ENCODE measurements at places on chromosomes 13 and 19.

GRCh38 chr13:97194479-97194878 lies 27.7 kb upstream of the MBNL2 start:
- no peak for DNase-seq

- no peak for DNase-seq
These were observed 6.6 kb downstream of the SLITRK5 start for GRCh38 chr13:87677496-87678371.

DNA sequence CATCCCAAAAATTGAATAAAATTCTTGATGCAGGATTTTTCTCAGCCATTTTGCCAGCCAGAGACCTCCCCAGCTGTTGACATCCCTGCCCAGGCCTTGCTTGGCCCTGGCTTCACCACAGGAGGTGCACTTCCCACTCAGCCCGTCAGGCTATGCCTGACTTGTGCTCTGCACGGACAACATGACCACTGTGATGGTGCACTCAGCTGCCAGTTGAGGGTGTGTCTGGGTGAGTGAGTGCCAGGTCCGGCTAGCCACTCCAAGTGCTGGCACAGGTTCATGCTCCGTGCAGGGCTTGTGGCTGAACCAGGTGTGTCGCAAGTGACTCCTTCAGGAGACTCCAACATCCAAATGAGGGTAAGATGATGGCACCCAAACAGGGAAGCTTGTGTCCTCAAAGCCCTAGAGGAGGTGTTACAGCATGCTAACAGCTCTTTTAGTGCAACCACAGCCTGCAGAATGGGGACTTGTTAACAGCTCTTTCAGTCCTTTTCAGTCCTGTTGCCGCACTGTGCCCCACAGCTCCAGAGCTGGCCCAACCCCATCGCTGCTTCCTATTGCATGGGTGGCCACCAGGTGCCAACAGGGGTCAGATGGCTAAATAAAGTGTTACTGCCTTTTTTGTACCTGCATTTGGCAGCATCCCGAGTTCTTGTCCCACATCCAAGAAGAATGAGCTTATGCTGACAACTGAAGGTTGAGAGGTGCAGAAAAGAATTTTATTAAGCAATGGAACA lies 380.7 kb downstream of the SLITRK5 start:
- DNase-seq, result no peak

GRCh38 chr19:50835785-50836542 lies 2.6 kb upstream of the KLK15 start:
- no peak for DNase-seq

DNA sequence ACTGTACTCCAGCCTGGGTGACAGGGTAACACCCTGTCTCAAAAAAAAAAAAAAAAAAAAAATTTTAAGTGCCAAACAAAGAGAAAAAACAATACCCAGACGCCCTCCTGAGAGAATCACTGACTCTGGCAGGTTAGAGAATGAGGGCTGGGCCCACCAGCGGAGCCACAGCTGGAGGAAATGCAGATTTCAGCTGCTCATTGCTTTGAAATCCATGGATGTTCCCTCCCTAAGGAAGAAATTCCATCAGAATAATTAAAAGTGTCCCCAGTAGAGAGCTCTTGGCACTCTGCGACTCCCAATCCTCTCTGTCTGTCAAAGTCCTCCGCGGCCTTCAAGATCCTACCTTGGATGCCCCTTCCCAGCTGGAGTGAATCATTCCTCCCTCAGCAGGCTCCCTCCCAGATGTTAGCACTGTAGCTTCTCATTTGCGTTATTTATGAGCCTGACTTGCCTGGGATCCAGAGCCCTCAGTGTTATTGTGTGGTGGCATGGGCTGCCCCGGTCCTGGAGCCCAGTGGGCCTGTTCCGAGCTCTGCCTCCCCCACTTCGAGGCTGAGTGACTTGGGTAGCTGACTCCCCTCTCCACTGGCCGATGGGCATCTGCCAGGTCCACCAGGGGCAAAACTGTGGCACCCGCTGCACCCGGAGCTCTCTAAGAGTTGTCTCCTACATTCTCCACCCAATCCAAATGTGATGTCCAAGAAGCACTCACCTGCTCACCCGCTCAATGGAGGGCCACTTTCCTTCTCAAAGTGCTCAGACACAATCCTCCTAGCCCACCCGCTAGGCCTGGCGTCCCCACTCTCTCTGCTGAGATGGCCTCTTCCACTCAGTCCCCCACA lies 47.0 kb downstream of the SERP2 start:
- DNase-seq, result no peak

DNA sequence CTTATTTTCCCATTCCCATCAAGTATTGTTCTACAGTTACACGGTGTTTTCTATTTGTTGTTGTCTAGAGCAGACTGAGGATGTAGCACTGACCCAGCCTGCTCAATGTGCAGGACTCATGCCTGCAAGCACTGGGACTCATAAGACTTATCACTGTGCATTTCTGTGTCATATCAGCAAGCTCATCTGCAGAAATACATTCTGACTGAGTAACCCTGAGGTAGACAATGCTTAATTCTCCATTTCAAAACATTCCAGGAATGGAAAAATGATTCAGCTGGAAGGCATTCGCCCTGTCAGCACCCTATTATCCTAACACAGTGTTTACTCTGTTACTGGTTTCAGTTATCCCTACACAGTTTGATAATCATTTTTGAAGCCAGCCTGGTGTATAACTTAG lies 2506.4 kb downstream of the PCDH9 start:
- peak; percentile 63 for DNase-seq

DNA sequence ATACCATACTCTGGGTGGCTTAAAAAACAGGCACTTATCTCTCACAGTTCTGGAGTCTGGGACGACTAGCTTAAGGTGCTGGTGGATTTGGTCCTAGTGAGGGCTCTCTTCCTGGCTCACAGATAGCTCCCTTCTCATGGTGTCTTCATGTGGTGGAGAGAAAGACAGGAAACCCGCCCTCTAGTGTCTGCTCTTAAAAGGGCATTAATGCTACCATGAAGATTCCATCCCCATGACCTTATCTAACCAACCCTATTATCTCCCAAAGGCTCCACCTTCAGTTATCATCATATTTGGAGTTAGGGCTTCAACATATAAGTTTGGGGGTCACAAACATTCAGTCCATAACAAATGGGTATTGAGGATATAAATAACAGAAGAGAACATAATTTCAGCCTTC lies 139.4 kb downstream of the HS6ST3 start:
- no peak for DNase-seq

- no peak for DNase-seq
These were observed 1.3 kb downstream of the TFDP1 start for GRCh38 chr13:113585896-113586295.

- no peak for DNase-seq
These were observed 792.0 kb downstream of the UQCRFS1 start for GRCh38 chr19:28420811-28421550.

DNA sequence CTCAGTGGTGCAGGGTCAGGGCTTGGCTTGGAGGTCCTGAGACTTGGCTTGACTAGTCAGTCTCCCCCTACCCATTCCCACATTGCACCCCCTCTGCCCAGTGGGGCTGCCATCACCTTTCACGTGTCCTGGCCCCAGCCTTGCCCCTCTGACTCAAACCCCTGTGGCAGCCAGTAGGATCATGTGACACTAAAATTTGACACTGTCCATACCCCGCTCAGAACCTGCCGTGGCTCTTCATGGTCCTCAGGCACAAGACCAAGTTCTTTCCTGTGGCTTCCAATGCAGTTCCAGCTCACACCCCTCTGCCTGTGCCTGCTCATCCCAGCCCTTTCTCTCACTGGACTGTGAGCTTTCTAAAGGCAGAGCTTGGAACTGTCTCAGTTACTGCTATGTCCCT lies 2.2 kb downstream of the PSMD8 start:
- no peak for DNase-seq

GRCh38 chr13:40563350-40564125 lies 102.9 kb downstream of the FOXO1 start:
- no peak for DNase-seq

DNA sequence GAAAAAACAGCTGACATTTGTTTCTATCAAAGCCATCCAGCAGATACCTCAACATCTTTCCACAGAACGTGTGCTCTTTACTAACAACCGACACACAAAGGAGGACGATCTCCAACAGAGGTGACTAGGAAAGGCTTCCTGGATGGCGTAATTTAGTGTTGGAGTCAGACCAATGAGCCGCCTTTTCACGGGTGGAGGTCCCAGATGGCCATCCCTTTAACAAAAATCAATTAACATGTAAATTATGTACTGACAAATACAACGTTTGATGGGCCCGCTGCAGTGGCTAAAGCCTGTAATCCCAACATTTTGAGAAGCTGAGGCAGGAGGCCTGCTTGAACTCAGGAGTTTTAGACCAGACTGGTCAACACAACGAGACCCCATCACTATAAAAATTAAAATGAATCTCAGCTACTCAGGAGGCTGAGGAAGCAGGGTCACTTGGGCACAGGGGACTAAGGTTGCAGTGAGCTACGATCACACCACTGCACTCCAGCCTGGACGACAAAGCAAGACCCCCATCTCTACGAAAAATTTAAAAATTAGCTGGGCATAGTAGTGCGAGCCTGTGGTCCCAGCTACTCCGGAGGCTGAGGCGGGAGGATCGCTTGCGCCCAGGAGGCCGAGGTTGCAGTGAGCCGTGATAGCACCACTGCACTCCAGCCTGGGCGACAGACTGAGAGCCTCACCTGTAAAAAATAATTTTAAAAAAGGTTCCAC lies 1.2 kb upstream of the DPY19L3 start:
- no peak for DNase-seq

DNA sequence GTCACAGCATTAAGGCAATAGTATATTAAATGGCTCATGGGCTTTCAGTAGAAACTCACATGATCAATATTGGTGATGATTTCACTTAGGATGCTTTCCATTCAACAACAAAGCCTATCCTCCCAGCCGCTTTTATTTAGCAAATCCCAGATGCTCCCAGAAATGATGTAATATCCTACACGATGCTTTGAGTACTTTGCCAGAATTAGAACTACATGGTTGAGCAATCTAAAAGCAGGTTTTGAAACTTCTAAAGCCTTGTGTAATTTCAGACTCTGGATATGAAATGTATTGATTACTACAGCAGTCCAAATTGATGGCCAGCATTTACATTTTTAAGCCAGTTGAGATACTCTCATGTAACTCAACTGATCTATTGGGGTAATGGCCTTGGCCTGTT lies 13.6 kb downstream of the DLEU7 start:
- DNase-seq, result no peak

- DNase-seq, result no peak
These were observed 2776.3 kb downstream of the PCDH9 start for GRCh38 chr13:64453831-64454230.

GRCh38 chr19:35040826-35041547 lies 534 bp upstream of the HPN start:
- DNase-seq, result no peak

- DNase-seq, result no peak
These were observed 211.3 kb downstream of the RBM26 start for GRCh38 chr13:79194727-79195126.

DNA sequence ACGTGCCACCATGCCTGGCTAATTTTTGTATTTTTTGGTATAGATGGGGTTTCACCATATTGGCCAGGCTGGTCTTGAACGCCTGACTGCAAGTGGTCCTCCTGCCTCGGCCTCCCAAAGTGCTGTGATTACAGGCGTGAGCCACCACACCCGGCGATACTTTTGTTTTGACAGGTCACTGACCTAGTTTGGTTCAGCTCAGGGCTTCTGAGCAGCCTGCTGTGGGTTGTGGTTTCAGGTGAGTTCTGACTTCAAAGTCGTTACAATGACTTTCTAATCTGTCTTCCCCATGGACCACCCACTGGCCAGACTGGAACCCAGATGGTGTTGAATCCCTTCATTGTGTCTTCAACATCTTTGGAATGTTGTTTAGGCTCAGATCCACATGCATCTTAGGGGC lies 73.8 kb downstream of the TRPM4 start:
- no peak for DNase-seq

DNA sequence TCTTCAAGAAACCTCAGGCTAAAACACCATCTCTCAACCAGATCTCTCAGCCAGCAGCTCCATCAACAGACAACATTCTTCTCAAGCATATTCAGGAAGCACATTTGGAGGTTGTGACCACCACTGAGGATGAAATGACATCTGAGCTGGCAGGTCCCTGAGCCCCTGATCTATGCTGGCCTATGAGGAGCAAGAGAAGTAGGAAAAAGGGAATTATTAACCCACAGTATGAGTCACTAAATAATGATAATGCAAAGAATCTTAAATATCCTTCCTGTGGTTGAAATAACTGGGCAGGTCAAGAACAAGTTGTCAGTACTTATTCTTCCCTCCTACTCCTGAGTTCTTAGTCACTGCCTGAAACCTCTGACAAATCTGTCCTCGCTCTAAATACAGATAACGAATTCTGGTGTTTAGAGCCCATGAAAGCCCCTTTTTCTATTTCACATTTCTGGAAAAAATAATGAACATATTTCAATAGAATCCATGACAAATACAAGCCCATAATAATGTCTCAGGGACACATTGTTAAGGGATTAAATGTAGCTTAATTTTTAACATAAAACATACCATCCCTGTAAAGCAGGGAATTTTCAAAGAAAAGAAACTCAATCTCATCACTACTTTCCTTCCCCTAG lies 225.8 kb upstream of the IRS2 start:
- DNase-seq, result peak; percentile 99

GRCh38 chr13:111881700-111882099 lies 185.2 kb upstream of the SOX1 start:
- no peak for DNase-seq

DNA sequence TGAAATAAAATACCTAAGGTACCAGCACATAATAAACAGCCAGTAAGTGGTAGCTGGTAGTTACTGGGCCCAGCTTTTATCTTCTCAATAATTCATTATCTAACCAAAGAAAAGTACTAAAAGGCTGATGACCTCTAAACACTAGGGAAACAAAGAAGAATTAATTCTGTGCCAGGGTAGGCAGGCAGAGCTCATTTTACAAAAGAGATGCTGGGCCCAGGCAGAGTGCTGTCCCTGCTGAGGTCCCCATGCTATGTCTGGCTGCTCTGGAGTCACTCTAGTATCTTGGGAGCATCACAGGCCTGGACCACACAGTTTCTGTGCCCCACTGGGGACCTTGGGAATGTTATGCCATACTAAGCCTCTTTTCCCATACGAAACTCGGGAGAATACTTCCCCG lies 18.2 kb downstream of the ZNF507 start:
- no peak for DNase-seq

DNA sequence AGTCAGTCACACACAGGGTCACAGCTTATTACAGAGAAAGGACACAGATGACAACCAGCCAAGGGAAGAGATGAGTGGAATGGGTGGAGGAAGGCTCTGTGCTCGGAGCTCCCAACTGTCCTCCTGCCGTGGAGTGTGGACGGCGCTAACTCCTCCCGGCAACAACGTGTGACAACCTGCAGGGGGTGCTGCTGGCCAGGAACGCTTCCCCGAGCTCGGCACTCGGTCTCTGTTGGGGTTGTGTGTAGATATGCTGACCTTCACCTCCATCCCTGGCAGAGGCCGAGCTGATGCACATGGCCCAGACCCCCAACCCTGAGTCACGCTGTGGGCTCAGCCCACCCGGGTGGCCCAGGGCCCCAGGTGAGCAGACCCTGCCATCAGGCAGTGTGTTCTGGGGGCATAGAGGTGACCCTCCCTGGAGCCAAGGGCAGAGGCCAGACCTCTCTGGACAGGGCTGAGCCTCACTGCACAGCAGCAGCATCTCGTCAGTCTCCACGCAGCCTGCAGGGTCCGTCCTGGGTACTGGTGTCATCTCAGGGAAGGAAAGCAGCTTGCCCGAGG lies 14.1 kb downstream of the ZNF444 start:
- no peak for DNase-seq

Measured in HFF-Myc (cell line).